SW480 (cell line): ENCODE measurements at places on chromosomes 5 and 9.

DNA sequence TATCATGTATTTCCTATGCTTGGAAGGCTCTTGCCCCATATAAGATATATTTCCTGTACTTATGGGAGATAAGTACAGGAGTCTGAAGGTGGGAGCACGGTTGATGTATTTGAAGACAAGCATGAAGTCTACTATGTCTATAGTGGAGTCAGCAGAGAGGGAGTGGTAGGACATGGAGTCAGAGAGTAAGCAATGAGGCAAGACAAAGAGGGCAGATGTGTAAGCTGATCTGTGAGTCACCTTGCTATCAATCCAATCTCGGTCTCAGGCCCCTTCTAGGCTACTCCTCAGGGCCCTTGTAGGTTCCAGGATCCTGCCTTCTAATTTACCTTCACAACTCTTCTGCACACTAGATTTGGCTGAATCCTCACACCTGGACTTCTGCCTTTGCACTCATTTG, 105.5 kb downstream of the MACIR start:
- no peak for DNase-seq

GRCh38 chr5:35309365-35310130, 79.3 kb upstream of the PRLR start:
- DNase-seq: no peak

DNA sequence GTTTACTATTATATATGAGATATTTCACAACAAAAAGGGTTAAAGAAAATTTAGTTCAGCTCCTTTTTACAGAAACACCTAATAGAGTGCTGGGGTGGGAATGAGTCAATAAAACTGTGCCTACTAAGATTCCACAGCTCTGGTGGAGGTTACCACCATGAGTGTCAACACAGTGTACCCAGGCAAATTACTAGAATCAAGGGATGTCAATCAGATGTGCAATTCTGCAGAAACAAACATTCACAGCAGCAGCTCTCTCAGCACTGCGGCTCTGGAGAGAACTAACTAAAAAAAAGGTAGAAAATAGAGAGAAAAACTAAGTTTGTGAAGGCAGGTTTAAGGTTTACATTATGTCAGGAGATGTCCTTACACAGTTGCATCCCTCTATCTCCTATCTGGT, 1313.0 kb downstream of the MAT2B start:
- no peak for DNase-seq

DNA sequence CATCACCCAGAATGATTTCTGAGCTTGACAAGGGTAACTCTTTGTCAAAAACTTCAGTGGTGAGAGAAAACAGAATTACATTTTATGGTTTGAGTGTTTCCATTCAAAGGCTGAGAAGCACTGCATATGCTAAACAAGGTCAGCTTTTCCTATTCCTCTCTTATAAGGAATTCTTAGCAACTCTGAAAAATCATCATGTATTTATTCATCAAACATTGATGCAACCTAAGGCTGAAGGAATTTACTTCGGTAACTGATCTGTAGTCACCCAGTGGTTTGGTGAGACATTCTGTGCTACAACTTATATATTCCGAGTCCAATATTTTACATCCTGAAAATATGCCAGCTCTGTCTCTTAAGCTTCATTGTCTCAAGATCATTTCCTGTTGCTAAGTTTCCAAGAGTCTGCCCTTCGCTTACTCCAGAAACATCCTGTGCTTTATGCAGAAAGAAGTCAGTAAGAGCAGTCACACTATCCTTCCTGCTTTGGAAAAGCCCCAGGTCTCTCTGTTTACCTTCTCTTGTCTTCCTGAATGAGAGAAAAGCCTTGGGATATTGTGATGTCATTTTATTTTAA, 176.6 kb upstream of the TBCA start:
- DNase-seq: no peak

DNA sequence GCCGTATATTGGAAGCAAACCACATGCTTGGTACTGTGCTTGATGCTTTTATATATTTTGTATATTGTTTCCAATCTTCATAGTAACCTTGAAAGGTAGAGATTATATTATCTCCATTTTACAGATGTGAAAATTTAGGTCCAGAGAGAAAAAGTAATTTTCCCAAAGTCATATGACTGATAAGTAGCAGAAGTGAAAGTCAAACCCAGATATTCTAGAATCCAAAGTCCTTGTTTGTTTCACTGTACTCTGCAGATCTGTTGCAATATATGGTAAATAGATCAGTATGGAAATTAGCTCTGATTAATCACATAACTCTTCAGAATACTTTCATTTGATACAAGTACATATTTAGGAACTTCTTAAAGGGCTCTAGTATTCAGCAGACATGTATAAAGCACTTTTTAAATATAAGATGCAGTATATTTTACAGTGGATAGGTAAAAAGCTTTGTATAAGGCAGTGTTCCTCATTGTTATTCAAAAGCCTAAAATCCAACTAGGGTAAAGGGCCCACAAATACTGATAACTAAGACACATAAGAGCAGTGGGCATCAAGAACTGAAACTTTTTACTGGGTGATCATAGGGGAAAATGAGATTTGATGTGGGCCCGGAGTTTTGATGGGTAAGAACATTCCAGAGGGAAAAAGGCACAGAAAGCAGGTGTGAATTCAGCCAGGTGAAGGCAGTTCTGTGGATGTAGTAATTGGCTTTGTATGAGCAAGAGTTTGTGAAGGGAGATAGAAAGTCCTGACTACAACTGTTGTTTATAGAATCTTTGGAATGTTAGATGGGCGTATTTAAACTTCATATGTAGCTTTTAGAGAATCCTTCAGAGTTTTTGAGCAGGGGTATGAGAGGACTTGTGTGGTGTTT, 25.0 kb downstream of the NDFIP1 start:
- DNase-seq: no peak

DNA sequence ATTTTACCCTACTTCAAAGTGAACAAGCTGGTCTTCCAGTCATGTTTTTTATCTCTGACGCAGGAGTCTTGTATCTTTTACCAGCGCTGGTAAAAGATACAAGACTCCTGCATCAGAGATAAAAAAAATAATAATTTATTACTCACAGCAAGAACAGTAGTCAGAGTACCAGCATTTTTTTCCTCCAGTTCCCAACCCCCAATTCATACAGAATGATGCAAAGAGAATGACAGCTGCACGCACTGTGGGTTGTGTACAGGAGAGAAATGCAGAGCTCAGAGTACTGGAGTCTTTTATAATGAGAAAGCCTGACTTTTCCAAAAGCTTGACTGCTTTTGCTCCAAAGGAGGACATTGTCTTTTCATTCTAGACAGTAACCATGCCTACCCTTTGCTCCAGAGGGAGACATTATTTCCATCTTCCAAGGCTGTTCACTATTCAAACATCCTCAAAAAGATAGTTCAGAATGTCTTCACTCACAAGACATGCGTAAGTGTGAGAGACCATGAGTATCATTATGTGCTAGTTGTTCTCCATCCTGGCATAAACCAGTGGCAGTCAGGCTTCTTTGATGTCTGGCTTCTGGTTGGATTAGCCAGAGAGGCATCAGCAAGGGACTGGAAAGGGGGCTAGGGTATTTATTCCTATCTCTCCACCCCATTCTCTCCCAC, 14.3 kb upstream of the RANBP6 start:
- no peak for DNase-seq

- peak; percentile 62 for DNase-seq
Observed at GRCh38 chr9:70902692-70903131, 218.7 kb downstream of the TRPM3 start.

GRCh38 chr5:152593388-152593787, 188.3 kb upstream of the NMUR2 start:
- DNase-seq: peak; percentile 20

- no peak for DNase-seq
Observed at GRCh38 chr9:27453860-27454553, 70.1 kb upstream of the IFNK start.

- no peak for DNase-seq
Observed at GRCh38 chr9:124495126-124496074, 11.8 kb downstream of the NR5A1 start.

DNA sequence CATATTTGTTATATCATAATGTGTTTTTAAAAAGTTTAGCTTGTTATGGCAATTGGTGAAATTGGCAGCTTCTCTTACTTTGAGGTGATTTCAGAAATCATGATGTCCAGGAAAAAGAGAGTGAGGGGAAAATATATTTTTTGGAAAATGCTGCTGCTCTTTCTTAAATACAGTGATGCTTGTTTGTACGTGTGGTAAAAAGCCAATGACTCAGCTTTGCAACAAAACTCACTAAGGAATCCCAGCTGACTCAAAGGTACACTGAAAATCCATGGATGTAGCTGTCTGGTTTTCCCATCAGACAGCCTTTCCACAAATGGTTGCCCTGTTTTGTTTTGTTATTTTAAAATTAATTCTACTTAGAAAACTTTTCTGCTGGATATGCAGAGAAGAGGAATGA, 306.4 kb upstream of the PAPPA start:
- no peak for DNase-seq

- DNase-seq: peak; percentile 77
Observed at GRCh38 chr9:133121198-133121914, at the start of gene RALGDS. Gene RALGDS (minus strand): TSS chr9:133121240. CDS start chr9:133121154, 86 bp downstream.

GRCh38 chr5:145236127-145236526, 599.0 kb downstream of the PRELID2 start:
- DNase-seq: no peak

DNA sequence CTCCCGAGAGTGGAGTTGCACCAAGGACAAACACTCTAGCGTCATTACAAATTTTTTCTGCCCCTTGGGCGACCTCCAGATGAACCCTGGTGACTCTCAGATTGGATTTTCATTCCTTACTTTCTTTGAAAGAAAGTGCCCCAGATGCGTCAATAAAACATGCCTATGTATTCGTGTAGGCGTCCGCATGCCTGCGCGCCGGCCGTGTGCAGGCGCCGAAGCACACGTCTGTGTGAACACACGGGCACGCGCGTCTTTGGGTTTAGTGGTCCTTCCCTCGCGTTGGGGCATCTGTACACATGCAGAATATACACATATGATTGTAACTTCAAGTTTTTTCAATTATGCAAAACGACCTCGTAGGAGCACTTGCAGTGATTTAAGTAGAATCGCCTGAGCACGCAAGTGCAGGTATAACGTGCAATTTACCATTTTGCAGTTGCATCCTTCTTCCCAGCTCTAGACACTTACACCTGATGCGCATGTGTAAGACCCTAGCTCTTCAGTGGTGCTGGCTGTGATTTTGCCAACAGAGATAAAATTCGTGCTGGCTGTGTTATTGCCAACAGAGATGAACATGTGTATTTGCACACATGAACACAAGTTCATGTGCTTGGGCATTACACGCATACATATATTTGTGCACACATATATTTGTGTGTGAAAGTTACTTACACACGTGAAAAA, 1.9 kb upstream of the LHX2 start:
- no peak for DNase-seq

GRCh38 chr9:9133526-9133925, 1333.9 kb upstream of the DMAC1 start:
- no peak for DNase-seq

- DNase-seq: no peak
Observed at GRCh38 chr9:101427358-101427757, 8.2 kb downstream of the ALDOB start.

DNA sequence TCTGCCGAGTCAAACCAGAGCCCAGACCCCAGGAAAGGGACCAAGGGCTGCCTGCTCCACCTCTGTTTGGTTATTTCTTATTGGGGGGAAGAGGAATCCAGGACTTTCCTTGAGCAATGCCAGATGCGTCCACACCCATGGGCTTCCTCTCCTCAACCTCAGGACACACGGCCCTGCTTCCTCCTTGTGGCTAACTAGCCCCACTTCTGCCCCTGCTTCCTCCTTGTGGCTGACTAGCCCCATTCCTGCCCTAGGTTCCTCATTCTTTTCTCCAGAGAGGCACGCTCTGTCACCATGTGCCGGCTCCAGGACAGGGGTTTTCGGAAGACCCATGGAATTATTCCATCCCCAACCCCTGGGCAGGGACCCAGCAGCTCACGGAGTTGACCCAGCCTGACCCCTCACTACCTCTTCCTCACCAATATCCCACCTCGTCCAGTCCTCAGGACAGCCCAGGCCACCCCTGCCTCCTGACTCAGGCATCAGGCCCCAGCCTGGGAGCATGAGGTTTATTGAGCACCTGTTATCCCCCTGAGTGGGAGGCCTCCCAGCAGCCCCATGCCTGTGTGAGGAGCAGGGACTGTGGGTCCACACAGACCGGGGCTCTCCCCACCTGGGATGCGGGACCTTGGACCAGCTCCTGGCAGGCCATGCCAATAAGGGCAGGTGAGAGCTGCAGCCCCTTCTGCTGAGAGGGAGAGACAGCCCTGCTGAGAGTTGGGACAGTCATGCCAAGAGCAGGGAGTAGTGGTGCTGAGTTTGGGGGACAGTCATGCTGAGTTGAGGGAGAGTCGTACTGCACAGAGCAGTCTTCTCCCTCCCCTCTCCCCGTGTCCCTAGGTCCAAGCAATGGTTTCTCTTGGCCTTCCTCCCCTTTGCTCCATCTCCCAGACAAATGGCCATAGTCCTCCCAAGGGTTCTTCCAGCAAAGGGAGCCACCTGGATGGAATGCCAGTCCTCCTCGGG, 11.8 kb upstream of the FCN1 start:
- DNase-seq: no peak

- peak; percentile 51 for DNase-seq
Observed at GRCh38 chr9:83649080-83649479, 26.1 kb downstream of the IDNK start.

GRCh38 chr5:102341681-102342288, 45.7 kb upstream of the SLCO4C1 start:
- DNase-seq: no peak

- no peak for DNase-seq
Observed at GRCh38 chr5:77772729-77773128, 3.4 kb downstream of the TBCA start.

DNA sequence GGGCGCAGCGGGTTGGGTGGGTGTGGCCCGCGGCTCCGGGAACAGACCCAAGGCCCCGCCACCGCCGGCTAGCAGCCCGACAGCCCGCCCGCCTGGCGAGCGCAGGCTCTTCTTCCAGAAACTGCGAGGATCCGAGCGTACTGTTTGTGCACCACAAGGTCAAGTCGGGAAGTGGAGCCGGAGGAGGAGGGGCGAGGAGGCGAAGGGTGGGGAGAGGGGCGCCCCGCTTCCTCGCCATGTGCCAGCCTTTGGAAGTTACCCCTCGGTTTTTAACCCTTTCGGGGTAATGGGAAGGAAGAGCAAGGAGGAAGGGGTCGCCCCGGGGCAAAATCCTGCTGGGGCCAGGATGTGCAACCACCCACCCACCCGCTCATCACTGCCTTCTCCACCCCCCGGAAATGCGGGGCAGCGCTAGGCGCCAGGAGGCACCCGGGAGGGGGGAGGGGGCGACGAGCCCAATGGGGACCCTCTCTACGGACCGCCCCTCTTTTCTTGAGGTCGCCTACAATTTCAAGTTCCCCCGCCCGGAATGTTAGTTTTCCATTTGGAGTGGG, 1.1 kb upstream of the JADE2 start:
- peak; percentile 85 for DNase-seq
